Neural crest cell (in vitro differentiated cells): ENCODE measurements at places on chromosomes 12 and 14. TPM values are rescaled to one million over a fixed set of nuclear protein-coding genes. Genes with fewer than 3 reads are reported as not detected.
A peak's percentile ranks its signal among the peaks of the same experiment; 100 is the strongest.

DNA sequence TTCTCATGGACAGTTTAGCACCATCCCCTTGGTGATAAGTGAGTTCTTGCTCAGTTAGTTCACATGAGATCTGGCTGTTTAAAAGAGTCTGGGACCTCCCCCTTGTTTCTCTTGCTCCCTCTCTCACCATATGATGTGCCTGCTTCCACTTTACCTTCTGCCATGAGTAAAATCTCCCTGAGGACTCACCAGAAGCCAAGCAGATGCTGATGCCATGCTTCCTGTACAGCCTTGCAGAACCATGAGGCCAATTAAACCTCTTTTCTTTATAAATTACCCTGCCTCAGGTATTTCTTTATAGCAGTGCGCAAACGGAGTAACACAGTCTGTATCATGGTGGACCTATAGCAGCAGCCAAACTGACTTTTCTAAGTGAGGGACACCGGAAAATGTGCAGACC lies 58.8 kb downstream of the ATP2B1 start:
- DNase-seq = no peak

DNA sequence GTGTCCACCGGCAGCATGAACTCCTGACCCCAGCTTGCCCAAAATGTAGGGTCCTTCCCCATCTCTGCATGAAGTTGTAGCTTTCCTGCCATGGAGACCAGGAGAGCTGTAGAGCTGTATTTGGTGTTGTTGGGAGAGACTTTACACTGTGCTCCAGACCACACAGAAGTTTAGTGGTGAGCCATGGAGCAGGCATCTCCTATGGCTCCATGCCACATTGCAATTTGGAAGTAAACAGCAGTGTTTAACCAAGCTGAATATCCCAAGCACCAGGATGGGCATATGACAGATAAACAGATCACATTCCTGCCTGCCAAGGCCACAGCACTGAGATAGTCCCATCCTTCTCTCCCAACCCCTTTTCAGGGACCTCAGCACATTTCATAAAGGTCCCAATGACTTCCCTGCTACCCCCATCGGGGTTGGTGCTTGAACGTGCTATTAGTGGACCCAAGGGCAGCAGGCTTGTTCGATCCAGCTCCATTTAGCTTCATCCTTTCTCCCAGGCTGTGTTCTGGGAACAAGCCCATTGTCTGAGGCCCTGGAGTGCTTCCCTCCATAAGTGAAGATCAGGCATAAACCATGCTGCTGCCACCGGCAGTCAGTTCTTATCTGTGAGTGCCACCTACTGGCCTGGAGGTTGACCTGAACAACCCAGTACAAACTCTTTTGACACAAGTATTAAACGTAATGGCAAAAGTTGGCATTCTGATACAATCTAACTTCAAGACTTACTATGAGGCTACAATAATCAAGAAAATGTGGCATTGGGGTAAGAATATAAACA lies 172.3 kb upstream of the ATXN7L3B start:
- DNase-seq = peak; percentile 3

DNA sequence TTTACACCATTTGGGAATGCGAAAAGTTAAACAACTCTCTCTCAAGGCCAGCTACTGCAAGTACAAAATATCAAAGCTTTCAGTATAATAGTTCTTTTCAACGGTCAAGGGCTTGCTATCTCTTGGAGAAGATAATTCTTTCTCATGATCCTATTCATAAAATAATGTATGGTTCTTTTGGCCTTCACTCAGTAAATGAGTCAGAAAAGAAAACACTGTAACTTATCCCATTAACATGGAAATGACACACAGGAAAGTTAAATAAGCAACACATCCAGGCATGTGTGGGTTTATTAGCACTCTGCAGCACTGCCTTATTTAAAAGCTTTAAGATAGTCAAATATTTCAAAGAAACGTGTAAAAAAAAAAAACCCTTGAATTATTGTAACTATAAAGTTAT lies 36.9 kb downstream of the ZFC3H1 start:
- DNase-seq = no peak

DNA sequence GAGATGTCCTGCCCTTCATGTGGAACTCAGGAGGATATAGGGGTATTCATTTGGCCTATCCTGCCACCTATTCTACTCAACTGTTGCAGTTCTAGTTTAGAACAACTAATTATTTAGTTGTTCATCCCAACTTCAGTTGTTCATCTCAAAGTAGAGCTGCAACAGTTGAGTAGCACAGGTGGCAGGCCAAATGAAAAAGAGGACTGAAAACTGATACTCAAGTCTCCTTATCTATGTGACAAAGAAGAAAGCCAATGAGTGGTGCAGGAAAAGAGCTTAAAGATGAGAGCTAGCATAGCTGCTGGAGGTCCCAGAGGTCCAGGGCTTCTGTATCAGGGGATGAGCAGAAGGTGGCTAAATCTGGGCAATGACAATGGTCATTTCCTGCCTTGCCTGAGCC lies 148.9 kb upstream of the KITLG start:
- DNase-seq = no peak

GRCh38 chr12:70757830-70758493 lies 120.7 kb upstream of the PTPRB start:
- no peak for DNase-seq

GRCh38 chr12:116482179-116482578 lies 77.0 kb upstream of the MAP1LC3B2 start:
- no peak for DNase-seq

DNA sequence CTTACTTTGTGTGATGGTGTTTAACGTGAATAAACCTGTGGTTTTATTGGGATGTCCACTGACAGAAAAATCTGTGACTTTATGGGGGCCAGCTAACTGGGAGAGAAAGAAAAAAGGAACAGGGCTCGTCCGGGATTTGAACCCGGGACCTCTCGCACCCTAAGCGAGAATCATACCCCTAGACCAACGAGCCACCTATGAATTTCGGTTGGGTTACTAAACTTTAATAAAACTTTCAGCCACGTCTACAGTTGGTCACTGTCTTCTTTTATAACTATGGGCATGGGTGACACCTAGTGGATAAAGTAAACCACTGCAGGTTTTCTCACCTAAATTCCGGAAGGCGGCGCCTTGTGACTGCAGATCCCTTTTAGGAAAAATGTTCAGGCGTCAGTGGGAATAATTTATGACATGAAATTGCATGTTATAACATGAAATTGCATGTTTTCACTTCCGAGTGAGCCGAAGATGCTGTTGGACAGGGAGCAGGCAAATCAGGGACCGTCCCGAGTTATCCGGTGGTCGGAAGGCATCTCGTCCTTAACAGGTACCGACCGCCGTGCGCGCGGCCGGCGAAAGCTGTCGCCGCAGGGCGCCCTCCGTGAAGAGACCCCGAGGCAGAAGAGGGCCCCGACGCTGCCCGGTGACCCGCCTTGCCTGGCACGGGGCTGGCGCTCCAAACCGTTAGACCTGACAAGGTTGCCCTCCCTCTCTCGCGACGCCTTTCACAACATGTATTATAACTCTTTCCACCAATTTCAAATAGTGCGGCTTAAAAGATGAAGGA lies 18.2 kb upstream of the RNASE12 start:
- DNase-seq = peak; percentile 71

- DNase-seq = no peak
Observed at GRCh38 chr12:107356266-107356936, 263.1 kb upstream of the CRY1 start.

Gene CD163
- not detected in 2 replicates for total RNA-seq

Gene CFAP251
- 1.6 and 2.0 TPM in 2 replicates for total RNA-seq
